ENCODE measurements at places on chromosomes 3 and 15.
A peak's percentile ranks its signal among the peaks of the same experiment; 100 is the strongest.

- DNase-seq: no peak
Measured at GRCh38 chr15:51129535-51130188, 35.0 kb upstream of the TNFAIP8L3 start.

DNA sequence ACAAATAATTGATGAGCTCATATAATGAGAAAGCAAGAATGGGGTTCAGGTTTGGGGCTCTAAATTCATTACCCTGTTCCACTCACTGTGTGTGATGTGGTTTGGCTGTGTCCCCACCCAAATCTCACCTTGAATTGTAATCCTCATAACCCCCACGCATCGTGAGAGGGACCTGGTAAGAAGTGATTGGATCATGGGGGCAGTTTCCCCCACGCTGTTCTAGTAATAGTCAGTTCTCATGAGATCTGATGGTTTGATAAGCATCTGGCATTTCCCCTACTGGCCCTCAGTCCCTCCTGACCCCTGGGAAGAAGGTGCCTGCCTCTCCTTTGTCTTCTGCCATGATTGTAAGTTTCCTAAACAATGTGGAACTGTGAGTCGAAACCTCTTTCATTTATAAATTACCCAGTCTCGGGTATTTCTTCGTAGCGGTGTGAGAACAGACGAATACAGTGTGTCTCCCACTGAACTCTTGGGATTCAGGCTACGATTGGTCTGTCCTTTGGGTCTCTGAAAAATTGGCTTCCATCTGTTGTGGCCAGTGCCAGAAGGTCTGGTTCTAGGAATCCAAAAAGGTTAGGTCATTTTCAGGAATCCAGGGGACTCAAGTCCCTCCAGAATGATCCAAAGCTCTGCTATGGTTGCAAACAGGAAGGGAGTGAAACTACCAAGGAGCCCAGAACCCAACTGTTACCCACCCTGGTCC, 87.7 kb downstream of the XXYLT1 start:
- DNase-seq: no peak

GRCh38 chr3:17300441-17300840, 415.7 kb downstream of the PLCL2 start:
- DNase-seq: no peak

GRCh38 chr15:65862682-65863081, 6.6 kb upstream of the RAB11A start:
- peak; percentile 77 for DNase-seq

- no peak for DNase-seq
Measured at GRCh38 chr3:142844339-142844977, 44.4 kb downstream of the PCOLCE2 start.

DNA sequence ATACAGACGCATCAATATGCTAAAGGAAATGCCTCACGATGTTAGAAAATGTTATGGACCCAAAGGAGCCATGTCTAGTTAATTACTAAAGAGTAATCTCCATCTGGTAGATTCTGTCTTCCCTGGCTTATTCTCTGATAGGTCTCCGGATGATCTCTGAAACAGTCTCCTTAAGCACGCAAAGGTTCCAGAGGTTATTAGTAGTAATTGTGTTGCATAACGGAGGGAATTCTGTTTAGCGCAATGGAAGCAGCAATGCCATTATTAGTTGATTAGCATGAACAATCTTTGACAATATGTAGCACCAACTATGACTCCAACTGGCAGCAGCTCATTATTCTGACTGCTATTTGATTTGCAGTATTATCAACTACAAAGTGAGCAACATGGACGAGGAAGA, 952.5 kb upstream of the SEMA6D start:
- DNase-seq: no peak

DNA sequence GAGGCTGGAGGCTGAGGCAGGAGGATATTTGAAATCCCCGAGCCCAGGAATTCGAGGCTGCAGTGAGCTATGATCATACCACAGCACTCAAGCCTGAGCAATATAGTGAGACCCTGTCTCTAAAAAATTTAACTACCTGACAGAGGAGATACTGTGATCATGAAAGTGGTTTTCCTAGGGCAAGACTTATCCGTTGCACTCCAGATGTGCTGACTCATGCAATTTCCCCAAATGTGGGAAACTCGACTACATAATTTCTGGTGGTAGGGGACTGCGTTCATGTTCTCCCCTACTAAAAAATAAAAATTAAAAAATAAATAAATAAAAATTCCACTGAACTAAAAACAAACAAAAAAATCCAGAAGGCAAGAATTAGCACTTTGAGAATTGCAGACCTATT, 271.7 kb downstream of the SHQ1 start:
- no peak for DNase-seq

- DNase-seq: no peak
Measured at GRCh38 chr3:74167926-74168325, 446.5 kb downstream of the CNTN3 start.

DNA sequence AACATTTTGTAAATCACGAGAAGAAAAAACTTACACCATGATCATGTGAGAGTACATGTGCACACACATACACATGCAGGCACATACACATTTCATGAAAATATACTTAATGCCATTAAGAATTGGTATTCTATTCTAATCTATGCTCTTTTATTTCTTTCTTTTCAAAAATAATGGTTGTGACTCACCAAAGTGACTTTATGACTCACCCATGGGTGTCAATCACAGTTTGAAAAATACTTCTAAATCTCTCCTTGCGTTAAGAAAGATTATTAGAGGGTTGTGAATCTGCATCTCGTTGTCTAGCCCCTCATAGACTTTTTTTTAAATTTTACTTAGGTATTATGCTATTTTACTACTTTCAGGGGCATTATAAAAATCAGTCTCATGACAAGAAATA, 254.2 kb downstream of the TUSC7 start:
- DNase-seq: no peak

- no peak for DNase-seq
Measured at GRCh38 chr3:63135367-63135766, 142.7 kb upstream of the SYNPR start.

DNA sequence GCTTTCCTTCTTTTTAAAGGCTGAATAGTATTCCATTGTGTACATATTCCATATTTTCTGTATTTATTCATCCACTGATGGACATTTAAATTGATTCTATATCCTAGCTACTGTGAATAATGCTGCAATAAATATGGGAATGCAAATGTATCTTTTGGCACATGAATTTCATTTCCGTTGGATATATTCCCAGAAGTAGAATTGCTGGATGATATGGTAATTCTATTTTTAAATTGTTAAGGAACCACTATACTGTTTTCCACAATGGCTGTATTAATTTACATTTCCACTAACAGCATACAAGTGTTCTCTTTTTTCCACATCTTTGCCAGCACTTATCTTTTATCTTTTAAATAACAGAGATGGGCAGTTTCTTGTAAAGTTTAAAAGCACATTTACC, 302.7 kb downstream of the CTNNB1 start:
- no peak for DNase-seq

- DNase-seq: no peak
Measured at GRCh38 chr3:22439626-22440025, 688.6 kb upstream of the ZNF385D start.

Measured in WTC11 (cell line).